ENCODE measurements at places on chromosomes 12 and 14.

GRCh38 chr14:63562405-63562804 lies 19.2 kb upstream of the PPP2R5E start:
- DNase-seq: no peak

- DNase-seq: no peak
These were observed 1.0 kb downstream of the NAA25 start for GRCh38 chr12:112107306-112108201.

DNA sequence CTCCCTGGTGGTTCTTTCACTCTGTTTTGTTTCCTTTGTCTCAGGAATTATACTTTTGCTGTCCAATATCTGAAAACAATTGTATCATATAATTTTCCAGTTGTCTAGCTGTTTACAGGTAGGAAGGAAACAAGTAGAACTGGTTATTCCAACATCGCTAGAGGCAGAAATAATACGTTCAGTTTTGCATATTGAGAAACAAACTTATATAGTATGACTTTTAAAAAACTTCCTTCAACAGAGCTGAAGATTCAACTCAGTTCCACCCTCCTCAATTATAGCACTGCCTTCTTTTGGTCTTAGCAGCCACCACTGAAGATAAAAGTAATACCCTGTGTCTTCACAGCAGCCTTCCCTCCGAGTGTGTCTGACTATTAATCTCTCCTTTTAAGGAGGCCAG lies 214.3 kb downstream of the EFCAB11 start:
- no peak for DNase-seq

DNA sequence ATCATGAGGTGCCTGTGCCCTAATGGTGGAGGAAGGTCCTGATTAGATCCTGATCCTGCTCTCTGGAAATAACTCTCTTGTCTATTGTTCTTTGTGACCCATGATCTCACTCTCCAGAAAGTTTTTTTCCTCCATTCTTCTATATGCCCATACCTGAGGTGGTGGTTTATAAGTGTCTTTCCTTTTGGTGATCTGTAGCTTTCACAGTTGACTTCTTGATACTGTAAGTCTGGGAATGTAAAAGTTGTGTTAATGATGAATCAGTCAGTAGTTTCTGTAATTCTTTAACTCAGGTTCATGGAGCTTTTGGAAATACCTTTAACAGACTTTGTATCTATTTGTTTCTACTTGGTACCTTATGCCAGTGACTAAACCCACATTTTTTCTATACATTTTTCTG lies 444.0 kb upstream of the FLRT2 start:
- DNase-seq: no peak

GRCh38 chr14:36035675-36036074 lies 140.8 kb downstream of the PTCSC3 start:
- DNase-seq: no peak

DNA sequence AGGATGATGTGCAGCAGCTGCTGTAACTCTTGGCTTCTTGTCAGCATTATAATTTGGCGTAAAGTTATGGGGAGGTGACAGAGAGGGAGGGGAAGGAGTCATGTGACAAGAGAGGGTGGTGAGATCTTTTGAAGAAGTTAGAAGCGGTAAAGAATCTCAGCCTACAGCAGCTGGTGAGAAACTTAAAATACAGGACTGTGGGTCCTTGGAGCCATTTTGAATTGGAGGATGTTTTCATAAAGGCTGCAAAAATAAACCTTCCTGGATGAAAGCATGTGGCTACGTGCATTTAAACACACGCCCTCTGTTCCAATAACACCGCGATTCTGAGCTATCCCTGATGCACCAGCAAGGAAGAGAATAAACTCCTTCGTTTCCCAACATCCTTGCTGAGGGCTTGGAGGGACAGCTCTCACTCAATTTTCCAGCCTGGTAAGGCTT lies 133.7 kb downstream of the TMEM30B start:
- DNase-seq: no peak

- no peak for DNase-seq
These were observed 134.0 kb downstream of the SRGAP1 start for GRCh38 chr12:63978519-63978918.

DNA sequence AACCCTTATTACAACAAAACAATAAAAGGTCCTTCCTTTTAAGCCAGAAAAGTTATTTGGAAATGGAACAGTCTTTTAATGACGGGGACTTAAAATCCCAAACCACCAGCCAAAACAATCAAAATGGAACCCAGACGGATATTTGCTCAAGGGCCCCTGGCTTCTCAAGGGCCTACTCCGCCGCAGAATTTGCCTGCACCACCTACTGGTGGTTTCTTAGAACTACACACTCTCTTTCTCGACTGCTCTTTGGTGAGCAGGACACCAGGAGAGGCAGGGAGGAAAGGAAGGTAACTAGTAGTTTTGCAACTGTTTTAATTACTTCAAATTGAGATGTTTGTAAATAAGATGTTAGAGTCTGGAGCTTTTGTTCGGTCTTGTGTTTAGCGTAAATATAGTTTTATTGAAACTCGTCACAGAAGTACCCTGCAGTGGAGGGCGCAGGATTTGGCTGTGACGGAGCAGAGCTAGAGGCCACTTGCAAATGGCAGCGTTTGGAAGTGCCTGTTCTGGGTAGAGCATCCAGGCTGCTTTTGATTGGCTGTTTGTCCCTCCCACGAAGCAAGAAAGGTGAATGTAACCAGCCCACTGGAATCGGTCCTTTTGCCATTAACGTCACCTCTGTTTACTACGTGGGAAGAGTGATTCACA lies 238.5 kb downstream of the CACNA1C start:
- DNase-seq: peak; percentile 4

GRCh38 chr14:105143451-105144025 lies 25.0 kb downstream of the JAG2 start:
- DNase-seq: no peak

- no peak for DNase-seq
These were observed 70.7 kb downstream of the TAOK3 start for GRCh38 chr12:118302053-118302452.

DNA sequence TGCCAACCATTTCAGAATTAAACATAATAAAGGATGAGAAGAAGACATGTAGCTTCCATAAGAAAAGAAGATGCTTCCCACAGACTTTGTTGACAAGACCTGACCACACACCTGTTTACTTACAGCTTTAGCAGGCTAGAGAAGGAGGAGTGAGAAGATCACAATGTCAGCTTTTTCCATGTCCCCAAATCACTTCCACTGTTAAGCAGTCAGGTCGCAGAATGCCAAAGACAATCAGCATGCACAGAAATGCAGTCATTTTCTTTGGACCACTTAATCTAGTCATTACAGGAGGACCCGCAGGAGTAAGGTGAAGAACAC lies 314.9 kb downstream of the SSPN start:
- no peak for DNase-seq

GRCh38 chr12:82688035-82688501 lies 1.4 kb downstream of the TMTC2 start:
- no peak for DNase-seq

DNA sequence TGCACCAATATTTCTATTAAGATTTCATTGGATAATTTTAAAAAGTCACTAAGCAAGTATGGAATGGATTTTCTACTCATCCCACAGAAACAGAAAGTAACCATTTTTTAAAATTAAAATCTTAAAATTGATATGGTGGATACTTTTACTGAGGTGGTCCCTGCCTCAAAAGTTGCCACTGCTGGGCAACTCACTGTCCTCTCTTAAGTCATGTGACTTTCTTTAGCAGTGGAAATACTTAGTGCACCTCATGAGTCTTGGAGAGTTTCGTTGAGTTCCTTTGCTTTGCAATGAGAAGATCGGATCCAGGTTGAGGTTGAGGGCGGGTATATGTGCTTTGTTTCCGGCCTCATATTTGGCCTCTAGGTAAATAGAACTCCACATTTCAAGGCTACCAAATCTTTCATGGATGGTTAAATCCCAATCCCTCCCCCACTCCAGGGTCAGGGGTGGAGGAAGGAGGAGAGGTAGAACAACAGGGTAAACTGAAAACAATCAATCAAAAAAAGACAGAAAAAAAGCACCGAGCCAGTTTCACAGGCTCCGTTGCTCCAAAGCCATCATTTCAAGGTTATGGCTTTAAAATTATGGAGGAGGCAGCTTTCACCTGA lies 39.5 kb upstream of the DUSP6 start:
- no peak for DNase-seq

DNA sequence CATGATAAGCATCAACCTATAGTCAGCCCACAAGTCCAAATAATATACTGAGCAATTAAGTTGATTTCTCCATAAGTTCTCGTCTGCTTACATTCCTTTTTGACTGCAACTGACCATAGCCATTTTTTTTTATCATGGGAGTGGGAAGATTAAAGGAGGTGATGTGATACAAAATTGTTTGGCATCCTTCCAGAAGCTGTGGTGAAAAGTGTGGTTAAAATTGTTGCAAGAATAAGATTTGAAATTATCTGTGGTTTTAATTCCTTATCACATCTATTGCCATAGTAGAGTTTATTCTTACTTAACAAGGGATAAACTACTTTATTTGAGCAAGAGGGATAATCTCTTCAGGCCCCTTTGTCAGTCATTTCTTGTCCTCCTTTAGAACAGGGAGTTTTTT lies 50.7 kb downstream of the LIN52 start:
- DNase-seq: no peak

GRCh38 chr14:102828151-102828550 lies 50.9 kb downstream of the TRAF3 start:
- no peak for DNase-seq

GRCh38 chr12:124277394-124278241 lies 17.3 kb upstream of the RFLNA start:
- DNase-seq: no peak
